Esophagus muscularis mucosa (tissue), 4 donors: ENCODE measurements at places on chromosomes 5 and 9. TPM values are rescaled to one million over a fixed set of nuclear protein-coding genes. Genes with fewer than 3 reads are reported as not detected.

DNA sequence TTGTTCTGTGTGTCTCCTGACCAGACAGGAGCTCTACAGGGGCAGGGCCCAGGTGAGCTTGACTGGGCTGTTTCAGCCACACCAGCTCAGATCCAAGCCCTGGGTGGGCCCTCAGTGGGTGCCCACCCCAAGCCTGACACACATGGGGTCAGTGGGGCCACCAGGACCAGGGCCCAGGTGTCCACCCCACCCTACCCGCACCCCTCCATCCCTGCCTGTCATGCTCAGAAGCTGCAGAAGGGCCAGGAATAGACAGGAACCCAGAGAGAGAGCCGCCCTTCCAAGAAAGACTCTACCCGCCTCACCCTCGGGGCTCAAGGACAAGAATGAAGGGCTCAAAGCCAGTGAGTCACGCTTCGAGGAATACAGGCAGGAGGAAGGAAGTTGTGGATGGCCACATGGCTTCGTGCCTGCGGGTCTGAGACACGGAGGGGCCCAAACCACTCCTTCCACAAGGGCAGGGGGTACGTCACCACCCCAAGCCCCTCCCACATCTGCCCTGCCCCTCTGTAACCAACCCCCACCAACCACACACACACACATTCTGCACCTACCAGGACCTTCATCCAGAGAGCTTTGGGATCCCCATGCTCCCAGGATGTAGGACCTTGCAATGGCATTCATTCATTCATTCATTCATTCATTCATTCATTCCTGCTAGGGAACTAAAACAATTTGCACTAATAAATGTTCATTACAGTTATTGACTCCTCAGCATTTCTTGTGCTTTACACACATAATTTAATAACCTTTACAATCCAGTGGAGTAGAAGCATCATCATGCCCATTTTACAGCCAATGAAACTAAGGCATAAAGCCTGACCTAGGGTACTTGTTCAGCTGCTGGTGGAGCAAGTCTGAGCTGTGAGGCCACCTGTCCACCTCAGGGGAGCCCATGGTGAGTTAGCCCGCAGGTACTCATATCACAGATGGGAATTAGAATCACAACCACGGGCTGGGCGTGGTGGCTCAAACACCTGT is 55.9 kb upstream of the STXBP1 start:
- H3K4me3 ChIP-seq, result no peak overlapping the region
- no peaks in the 10 kb centered on the region for H3K36me3 ChIP-seq
- DNase-seq, result no peak
- H3K27ac ChIP-seq, result peak overlapping the region; percentile 80

DNA sequence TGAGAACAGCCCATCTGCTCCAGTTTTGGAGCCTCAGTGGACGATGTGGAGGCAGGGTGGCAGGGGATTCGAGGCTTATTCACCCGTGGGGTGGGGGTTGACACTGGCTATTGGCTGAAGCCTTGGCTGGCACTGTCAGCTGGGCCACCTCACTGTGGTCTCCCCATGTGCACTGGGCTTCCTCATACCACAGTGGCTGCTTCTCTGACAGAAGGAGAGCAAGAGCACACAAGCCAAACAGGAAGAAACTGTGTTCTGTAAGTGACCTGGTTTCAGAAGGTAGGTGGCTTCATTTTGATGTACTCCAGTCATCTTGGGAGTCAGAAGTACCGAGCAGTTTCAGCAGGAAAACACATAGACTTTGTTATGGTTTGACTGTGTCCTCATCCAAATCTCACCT is 24.7 kb upstream of the CTNND2 start:
- H3K36me3 ChIP-seq, result no peaks in the 10 kb centered on the region
- no peak for DNase-seq
- H3K27ac ChIP-seq, result no peak overlapping the region
- no peak overlapping the region for H3K4me3 ChIP-seq
- no peaks in the 10 kb centered on the region for H3K27me3 ChIP-seq

DNA sequence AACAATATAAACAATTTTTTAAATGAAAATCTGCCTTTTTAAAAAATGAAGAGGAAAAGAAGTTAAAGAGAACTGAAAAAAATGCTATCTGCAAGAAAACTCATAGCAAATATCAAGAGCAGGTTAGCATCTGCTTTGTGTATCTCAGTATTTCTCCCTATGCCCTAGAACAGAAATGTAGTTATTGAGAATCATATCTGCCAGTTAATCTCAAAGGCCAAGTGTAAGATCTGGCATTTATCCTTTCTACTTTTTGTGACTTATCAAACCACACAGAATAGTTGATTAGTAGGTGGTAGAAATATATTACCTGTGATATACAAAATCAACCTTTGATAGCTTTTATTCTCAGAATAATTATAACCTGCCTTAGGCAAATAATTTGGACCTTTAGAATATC is 1699.8 kb downstream of the EFNA5 start:
- H3K27ac ChIP-seq, result no peak overlapping the region
- DNase-seq, result no peak
- H3K4me3 ChIP-seq, result no peak overlapping the region
- no peaks in the 10 kb centered on the region for H3K4me1 ChIP-seq

DNA sequence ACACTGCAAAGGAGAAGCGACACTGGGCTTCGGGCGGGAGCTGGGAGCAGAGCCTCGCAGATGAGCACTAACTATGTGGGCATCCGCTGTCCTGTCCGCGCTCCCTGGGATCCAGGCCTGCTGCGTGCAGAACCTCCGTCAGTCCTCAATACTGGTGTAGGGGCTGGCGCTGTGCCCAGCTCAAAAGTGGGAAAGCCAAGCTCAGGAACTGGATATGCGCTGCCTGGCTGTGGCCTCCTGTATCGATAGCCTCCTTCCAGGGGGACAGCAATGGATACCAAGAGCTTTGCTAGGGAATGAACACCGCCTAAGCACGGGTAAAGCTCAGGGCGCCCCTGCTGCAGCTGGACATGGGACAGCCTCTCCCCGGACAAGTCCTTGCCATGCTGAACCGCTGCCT is 270.4 kb downstream of the NSG2 start:
- H3K27me3 ChIP-seq, result peaks cover 71% of the 10 kb centered on the region
- no peak for DNase-seq
- H3K4me3 ChIP-seq, result no peak overlapping the region
- no peak overlapping the region for H3K27ac ChIP-seq
- peaks cover 12% of the 10 kb centered on the region for H3K4me1 ChIP-seq
- no peaks in the 10 kb centered on the region for H3K36me3 ChIP-seq

- H3K27ac ChIP-seq, result no peak overlapping the region
- DNase-seq, result no peak
- H3K36me3 ChIP-seq, result no peaks in the 10 kb centered on the region
These were observed 22.5 kb upstream of the PTPN3 start for GRCh38 chr9:109520475-109521132.

- H3K4me3 ChIP-seq, result no peak overlapping the region
- H3K4me1 ChIP-seq, result peaks cover 5% of the 10 kb centered on the region
- no peak overlapping the region for H3K27ac ChIP-seq
- no peaks in the 10 kb centered on the region for H3K36me3 ChIP-seq
These were observed 36.2 kb upstream of the SMARCA2 start for GRCh38 chr9:1978941-1979340.

GRCh38 chr5:150068961-150069645 is 17.3 kb downstream of the CSF1R start:
- peaks cover 6% of the 10 kb centered on the region for H3K36me3 ChIP-seq
- no peaks in the 10 kb centered on the region for H3K4me1 ChIP-seq
- DNase-seq, result no peak
- no peak overlapping the region for H3K27ac ChIP-seq
- peaks cover 3% of the 10 kb centered on the region for H3K27me3 ChIP-seq

DNA sequence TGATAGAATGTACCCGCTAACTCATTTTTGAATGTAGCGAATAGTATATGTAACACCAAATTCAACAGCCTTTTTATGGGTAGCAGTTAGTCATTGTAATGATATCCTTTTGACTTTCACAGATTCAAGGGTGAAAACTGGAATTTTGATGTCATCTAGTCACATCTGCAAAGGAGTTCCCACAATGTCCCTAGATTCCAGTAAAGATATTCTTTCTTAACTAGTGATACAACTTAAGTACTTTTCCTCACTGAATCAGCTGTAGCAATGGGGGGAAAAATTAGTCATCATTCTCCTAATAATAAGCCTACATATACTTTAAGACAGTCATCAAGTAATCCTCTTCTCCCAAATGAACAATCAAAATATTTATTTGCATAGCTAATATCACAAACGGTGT is 11.5 kb upstream of the SSBP2 start:
- H3K4me1 ChIP-seq, result no peaks in the 10 kb centered on the region
- no peak overlapping the region for H3K27ac ChIP-seq
- H3K27me3 ChIP-seq, result no peaks in the 10 kb centered on the region

- H3K27me3 ChIP-seq, result no peaks in the 10 kb centered on the region
- no peaks in the 10 kb centered on the region for H3K36me3 ChIP-seq
- no peak overlapping the region for H3K4me3 ChIP-seq
- H3K27ac ChIP-seq, result no peak overlapping the region
- H3K4me1 ChIP-seq, result no peaks in the 10 kb centered on the region
These were observed 24.0 kb upstream of the OCLN start for GRCh38 chr5:69468631-69469030.

DNA sequence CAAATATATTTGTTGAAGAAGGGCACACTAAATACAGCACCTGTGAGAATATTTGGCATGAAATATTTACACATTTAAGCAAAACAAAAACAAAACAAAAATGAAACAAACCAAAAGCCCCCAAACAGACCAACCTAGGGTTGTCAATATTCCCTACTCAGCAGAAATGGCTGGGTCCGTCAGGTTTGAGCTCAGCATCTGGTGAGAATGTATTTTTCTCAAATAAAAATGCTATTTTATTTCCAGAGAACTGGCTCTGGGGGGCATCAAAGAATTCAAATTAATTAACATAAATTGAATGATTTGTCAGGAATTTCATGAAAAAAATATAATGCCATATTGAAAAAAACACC is 142.8 kb upstream of the COL5A1 start:
- peaks cover 22% of the 10 kb centered on the region for H3K4me1 ChIP-seq
- H3K27me3 ChIP-seq, result peaks cover 8% of the 10 kb centered on the region
- H3K27ac ChIP-seq, result no peak overlapping the region
- no peak overlapping the region for H3K4me3 ChIP-seq

DNA sequence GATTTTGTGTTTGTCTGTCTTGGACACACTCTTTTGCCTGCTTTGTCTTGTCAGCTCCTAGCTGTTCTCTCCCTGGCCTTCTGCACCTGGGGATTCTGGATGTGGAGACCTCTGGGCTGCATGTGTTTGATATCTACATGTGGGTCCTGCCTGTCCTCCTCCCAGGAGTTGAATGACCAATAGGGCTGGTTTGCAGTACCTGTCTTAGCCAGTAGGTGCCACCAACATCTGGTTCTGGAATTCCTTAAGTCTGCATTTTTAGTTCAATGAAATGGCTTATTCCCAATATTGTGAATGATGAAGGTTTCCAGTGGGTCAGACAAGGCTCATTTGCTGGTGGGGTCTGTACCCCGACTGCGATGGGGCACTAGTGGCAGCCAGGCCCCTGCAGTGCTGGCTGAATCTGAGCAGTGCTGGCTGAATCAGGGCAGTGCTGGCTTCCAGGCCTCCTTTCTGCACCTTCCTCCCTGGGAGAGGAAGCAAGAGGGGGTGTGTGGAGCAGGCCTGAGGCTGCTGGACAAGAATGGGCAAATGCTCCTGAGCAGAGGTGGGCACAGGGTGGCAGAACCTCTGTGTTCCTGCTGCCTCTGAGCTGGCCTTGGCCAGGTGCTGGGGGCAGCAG is 73.3 kb downstream of the RXRA start:
- peaks cover 14% of the 10 kb centered on the region for H3K36me3 ChIP-seq
- H3K27me3 ChIP-seq, result no peaks in the 10 kb centered on the region
- peaks cover 93% of the 10 kb centered on the region for H3K4me1 ChIP-seq

DNA sequence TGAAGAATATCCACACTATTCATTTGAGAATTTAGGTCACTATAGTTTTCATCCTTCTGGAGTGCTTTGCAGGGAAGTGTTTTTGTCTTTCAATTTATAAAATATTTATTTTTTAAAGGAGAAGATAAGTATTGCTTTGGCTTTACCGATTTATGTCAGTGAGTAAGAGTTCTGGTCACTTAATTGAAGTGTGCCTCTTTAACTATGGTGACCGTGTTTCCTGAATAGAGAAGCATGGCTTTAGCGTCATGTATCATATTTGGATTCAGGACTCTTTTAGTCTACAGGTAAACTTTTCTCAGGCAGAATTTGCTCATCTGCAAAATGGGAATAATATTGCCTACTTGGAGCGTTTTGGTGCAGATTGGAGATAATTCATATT is 902 bp downstream of the BDP1 start:
- peak overlapping the region; percentile 79 for H3K4me3 ChIP-seq
- H3K4me1 ChIP-seq, result peaks cover 30% of the 10 kb centered on the region
- peaks cover 19% of the 10 kb centered on the region for H3K36me3 ChIP-seq
- no peaks in the 10 kb centered on the region for H3K27me3 ChIP-seq

The NTNG2 gene
- total RNA-seq, result 6.6 TPM

The UBE2R2 gene
- total RNA-seq, result 38.6 TPM

The NIPAL4 gene
- total RNA-seq, result 4.2 TPM

The TMC1 gene
- not detected for total RNA-seq
